Ascending aorta (tissue), 2 donors: ENCODE measurements at places on chromosomes 1 and 21.

- no peak for DNase-seq
Measured at GRCh38 chr1:160656737-160657136, 9.9 kb upstream of the SLAMF1 start.

DNA sequence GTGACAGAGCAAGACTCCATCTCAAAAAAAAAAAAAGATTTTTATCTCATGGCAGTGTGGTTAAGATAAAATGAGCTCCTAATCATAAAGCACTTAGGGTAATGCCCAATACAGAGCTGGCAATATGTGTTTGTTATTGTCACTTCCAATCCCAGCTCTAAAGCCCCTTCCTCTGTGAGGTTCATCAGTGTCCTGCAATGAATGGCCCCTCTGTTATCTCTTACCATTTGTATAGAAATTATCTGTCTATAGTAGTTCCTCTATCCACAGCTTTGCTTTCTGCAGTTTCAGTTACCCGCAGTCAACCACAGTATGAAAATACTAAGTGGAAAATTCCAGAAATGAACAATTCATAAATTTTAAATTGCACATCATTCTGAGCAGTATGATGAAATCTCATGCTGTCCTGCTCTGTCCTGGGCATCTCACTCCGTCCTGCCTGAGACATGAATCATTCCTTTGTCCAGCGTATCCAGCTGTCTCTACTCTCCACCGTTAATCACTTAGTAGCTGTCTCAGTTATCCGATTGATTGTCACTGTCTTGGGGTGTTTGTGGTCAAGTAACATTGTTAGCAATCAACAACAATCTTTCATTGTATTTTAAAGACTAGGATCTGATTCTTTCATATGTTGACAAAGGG is 50.2 kb upstream of the DNAH14 start:
- no peak for DNase-seq

GRCh38 chr1:44721485-44722361 is 9.2 kb downstream of the RNU5D-1 start:
- DNase-seq: no peak

DNA sequence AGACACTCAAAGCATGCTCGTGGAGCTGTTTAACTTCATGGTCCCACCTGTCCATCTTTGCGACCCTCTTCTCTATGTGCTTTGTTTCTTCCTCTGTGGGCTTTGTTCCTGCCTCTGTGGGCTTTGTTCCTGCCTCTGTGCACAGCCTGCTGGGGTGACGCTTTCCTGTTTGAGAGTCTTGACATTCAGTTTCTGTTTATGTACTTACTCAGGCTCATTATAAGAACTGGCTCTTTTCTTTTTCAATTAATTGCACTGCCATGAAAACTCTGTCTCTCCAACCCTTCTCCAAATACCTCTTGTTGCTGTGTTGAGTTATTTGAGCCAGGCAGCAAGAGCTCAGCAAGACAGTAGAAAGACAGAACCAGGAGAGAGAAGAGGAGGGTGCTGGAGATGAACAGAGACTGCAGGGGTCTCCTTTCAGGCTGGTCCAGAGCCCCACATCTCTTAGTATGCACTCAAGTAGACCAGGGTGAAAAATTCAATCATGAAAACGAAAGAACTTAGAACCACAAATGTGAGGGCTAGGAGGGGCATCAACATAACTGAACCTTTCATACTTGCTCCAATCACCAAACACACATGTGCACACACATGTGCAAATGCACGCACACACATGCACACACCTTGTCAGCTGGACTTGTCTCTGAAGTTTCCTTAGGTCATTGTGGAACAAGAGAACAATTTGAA is 88.3 kb upstream of the SGIP1 start:
- DNase-seq: no peak

DNA sequence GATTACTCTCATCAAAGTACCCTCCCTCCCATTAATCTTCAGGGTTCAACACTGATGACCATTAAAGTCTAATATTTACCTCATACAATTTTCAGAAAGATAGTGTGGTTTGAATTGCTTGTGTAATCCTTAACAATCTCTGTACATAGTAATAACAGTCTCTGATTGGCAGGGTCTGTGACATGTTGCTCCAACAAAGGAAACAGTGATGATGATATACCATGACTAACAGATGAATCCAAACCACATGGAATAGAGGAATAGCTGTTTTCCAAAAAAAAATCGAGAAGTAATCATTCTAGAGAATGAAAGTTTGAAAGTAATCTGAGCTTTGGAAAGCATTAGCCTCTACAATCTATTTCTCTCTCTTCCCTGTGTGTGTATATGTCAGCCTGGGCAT is 610.1 kb upstream of the NEGR1 start:
- DNase-seq: no peak

- DNase-seq: no peak
Measured at GRCh38 chr1:202199040-202199889, 5.7 kb downstream of the LGR6 start.

- DNase-seq: no peak
Measured at GRCh38 chr21:45615145-45615711, 28.3 kb upstream of the PCBP3 start.

DNA sequence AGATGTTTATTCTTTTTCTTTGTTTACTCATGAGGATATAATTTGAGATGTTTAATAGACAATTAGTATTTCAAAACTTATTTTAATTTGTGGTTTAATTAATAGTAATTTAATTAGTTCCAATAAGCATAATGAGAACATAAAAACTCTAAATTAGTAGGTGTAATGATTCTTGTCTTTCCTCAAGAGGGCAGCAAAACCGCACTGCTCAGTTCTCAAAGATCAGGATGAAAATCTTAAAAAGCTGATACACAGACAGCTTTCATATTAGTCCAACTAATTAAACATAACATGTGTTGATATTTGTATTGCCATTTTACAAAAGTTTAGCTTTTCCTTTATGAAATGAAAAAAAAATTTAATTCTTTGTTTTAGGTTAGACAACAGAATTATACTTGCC is 106.7 kb upstream of the C21orf91 start:
- DNase-seq: no peak

GRCh38 chr1:186799689-186800054 is 29.1 kb upstream of the PLA2G4A start:
- no peak for DNase-seq

- no peak for DNase-seq
Measured at GRCh38 chr1:220908757-220909156, 29.5 kb downstream of the HLX start.

DNA sequence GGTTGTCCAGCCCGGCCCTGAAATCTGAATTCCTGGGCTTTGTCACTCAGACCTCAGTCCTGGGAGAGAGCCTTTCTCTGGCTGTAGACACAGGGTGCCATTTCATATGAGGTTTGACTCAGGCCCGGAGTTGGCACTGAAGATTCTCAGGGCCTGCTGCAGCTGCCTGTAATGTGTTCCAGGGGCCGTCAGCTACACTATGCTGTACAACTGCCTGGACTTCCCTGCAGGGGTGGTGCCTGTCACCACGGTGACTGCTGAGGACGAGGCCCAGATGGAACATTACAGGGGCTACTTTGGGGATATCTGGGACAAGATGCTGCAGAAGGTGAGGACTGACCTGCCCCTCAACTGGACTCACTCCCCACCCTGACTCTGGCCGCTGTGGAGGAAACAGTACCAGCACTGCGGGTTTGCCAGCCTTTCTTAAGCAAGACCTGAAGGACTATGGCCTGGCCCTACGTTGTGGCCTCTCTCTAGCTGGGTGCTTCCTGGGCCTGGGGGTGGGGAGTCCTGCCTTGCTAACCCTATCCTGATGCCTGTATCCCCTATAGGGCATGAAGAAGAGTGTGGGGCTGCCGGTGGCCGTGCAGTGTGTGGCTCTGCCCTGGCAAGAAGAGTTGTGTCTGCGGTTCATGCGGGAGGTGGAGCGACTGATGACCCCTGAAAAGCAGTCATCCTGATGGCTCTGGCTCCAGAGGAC is 18.9 kb downstream of the FAAH start:
- no peak for DNase-seq
